IMR-90 (cell line): ENCODE measurements at places on chromosomes 1 and 21. TPM values are rescaled to one million over a fixed set of nuclear protein-coding genes. Genes with fewer than 3 reads are reported as not detected.

The CBR1 gene
- total RNA-seq: 110 and 222 TPM in 2 replicates

The MARK1 gene
- not detected in 2 replicates for total RNA-seq

The CLCA4 gene
- total RNA-seq: not detected in 2 replicates

The EFNA3 gene
- 0.56 and 0.72 TPM in 2 replicates for total RNA-seq

The SCAF4 gene
- total RNA-seq: 2.7 and 5.0 TPM in 2 replicates

The PLEKHN1 gene
- total RNA-seq: 0.28 and 0.54 TPM in 2 replicates

The PKN2 gene
- 22.2 and 40.8 TPM in 2 replicates for total RNA-seq

The GRIK3 gene
- not detected in 2 replicates for total RNA-seq

The HYI gene
- total RNA-seq: 21.5 and 25.0 TPM in 2 replicates

GRCh38 chr1:104804147-104804546 is 1054.4 kb downstream of the AMY1C start:
- H3K27ac ChIP-seq: no peak overlapping the region
- no peaks in the 10 kb centered on the region for H3K36me3 ChIP-seq
- H3K27me3 ChIP-seq: no peaks in the 10 kb centered on the region
- H3K4me1 ChIP-seq: no peaks in the 10 kb centered on the region

GRCh38 chr1:74426208-74426937 is 86.0 kb downstream of the LRRC53 start:
- no peaks in the 10 kb centered on the region for H3K36me3 ChIP-seq
- H3K4me3 ChIP-seq: peak overlapping the region; percentile 29; the same call in 1 of the 2 replicates
- H3K27me3 ChIP-seq: no peaks in the 10 kb centered on the region
- peaks cover 14% of the 10 kb centered on the region; the same call in 1 of the 2 replicates for H3K4me1 ChIP-seq
- DNase-seq: peak; percentile 17

DNA sequence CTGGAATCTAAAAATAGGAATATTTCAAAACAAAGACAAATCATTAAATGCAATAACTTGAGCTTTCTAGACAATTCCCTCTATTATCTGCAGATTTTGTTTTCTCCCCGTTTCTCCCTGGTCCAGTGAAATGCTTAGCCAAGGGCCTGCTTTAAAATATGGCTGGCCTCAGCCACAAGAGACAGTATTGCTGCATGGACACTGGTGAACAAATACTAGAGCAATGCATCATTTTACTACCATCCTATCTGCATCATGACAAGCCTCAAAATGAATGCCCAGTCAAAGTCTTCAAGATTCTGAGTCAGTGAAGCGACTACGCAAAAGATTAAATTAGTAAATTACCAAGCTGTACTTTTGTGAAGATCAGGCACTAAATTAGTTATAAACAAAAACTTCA is 80.5 kb downstream of the ENAH start:
- no peaks in the 10 kb centered on the region for H3K36me3 ChIP-seq
- no peak overlapping the region for H3K4me3 ChIP-seq
- H3K4me1 ChIP-seq: peaks cover 1% of the 10 kb centered on the region; the same call in 1 of the 2 replicates
- peak; percentile 49 for DNase-seq
- no peak overlapping the region for H3K27ac ChIP-seq

DNA sequence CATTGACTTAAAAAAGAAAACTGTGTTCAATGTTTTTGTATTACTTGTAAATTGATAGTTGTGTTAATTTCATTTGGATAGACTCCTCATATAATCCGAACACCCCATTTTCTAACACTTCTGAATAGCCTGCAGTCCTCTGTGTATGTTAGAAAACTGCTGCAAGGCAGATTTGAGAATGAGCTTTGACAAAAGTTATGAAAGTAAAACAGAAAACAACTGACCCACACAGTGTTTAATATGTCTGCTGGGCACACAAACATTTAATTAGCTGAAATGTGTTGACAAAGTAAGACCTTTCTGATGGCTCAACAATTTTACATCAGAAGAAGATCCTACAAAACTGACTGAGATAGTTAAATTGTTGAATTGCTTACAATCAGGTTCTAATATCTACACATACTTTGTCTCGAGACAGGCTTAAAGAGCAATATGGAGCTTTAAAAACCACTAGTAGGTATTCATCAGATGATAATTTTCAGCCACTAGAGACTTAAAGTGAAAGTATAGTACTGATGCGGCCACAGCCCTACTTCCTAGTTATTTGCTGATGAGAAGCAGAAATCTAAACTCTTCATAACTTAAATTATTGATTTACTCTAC is 40.0 kb upstream of the PRMT6 start:
- no peak overlapping the region for H3K27ac ChIP-seq
- H3K4me3 ChIP-seq: no peak overlapping the region
- DNase-seq: no peak
- H3K4me1 ChIP-seq: no peaks in the 10 kb centered on the region

DNA sequence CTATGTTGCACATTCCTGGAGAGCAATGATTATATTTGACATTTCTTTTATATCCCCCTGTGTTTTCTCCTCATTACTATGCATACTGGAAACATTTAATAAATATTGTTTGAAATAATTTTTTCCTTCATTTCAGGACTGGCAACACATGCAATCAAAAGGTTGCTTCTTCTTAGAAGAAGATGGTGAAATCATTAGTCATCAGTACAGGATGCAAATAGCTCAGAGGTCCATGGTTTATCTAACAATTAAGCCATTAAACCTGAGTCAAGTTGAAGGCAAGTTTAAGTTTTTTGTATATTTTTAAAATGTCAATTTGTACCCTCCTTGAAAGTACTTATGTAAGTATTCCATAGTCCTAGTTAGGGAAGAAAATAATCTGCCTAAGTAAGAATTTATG is 22.5 kb downstream of the EFCAB7 start:
- no peaks in the 10 kb centered on the region for H3K4me1 ChIP-seq
- no peak overlapping the region for H3K4me3 ChIP-seq
- peak; percentile 71 for DNase-seq
- no peaks in the 10 kb centered on the region for H3K27me3 ChIP-seq
- H3K27ac ChIP-seq: no peak overlapping the region
- H3K36me3 ChIP-seq: no peaks in the 10 kb centered on the region

DNA sequence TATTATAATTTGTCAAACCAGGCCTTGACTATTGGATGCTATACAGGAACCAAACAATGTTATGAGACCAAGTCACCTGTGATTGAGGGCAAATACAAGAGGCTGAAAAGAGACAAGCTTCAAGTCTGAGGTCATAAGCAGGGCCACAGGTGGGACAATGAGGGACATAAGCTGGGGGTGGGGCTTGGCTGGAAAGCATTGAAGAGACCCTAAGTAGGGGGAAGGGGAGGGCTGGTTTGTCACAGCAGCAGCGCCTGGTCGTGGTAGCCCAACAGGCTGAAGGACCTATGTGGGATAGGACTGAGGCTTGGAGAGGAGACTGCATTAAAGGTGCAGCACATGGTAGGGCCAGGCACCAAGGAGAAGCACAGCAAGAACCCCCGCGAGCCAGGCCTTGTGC is 17.9 kb downstream of the HMGN2 start:
- no peak overlapping the region for H3K27ac ChIP-seq
- H3K4me3 ChIP-seq: no peak overlapping the region
- peaks cover 5% of the 10 kb centered on the region; the same call in 1 of the 2 replicates for H3K27me3 ChIP-seq
- no peaks in the 10 kb centered on the region for H3K4me1 ChIP-seq
- no peaks in the 10 kb centered on the region for H3K36me3 ChIP-seq

- no peaks in the 10 kb centered on the region for H3K36me3 ChIP-seq
- H3K4me1 ChIP-seq: no peaks in the 10 kb centered on the region
- H3K27ac ChIP-seq: no peak overlapping the region
- H3K27me3 ChIP-seq: no peaks in the 10 kb centered on the region
- no peak for DNase-seq
- H3K4me3 ChIP-seq: no peak overlapping the region
Observed at GRCh38 chr21:15297824-15298223, 233.0 kb upstream of the NRIP1 start.

GRCh38 chr1:245168086-245168485 is 13.3 kb downstream of the KIF26B start:
- H3K27ac ChIP-seq: no peak overlapping the region
- no peaks in the 10 kb centered on the region for H3K4me1 ChIP-seq
- no peaks in the 10 kb centered on the region for H3K27me3 ChIP-seq
- DNase-seq: no peak
- peaks cover 6% of the 10 kb centered on the region for H3K36me3 ChIP-seq
- H3K4me3 ChIP-seq: no peak overlapping the region

DNA sequence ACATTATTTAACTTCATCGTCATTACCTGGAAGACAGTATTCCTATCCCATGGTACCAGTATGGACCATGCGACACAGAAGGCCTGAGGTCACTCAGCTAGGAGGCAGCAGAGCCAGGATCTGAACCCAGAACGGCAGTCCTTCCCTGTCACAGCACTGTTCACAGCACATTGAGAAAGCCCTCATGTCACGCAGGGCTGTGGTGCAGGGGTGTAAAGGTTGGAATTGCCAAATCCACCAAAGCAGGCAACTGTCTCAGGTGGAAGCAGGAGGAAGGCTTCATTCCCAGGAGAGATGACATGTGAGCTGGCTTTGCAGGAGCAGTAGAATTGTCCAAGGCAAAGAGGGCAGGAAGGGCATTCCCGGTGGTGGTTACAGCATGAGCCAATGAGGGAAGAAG is 9.9 kb upstream of the TTC22 start:
- H3K27me3 ChIP-seq: peaks cover 39% of the 10 kb centered on the region
- H3K36me3 ChIP-seq: no peaks in the 10 kb centered on the region
- no peak for DNase-seq
- H3K4me3 ChIP-seq: no peak overlapping the region

GRCh38 chr1:163231385-163231784 is 28.7 kb upstream of the RGS5 start:
- no peak overlapping the region for H3K27ac ChIP-seq
- no peaks in the 10 kb centered on the region for H3K27me3 ChIP-seq
- peak; percentile 75 for DNase-seq

DNA sequence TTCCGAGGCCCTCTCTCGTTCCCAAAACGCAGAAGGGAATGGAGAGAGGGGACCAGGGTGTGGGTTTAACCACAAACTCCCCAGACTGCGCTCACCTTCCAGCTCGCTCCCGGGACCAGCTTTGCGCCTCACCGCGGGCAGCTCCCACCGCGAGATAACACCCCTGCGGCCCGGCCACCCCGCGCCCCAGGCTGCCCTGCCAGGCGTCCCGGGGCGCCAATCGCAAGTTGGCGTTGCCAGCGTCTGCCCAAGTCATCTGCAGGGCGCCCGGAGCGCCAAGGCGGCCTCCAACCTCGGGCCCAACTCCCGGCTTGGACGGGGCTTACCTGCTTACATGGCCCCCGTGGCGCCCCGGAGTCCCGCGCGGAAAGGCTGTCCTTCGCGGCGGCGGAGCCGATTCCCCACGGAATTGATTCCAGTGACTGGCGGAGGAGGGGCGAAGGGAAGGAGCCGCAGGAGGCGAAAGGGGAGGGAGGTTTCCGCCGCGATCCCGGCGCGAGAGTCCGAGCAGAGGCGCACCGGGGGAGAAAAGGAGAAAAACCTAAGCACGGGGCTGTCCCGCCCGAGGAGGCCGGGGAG is 456 bp downstream of the PTPN14 start:
- no peak for DNase-seq
- H3K36me3 ChIP-seq: peaks cover 2% of the 10 kb centered on the region
- H3K27me3 ChIP-seq: no peaks in the 10 kb centered on the region
- peak overlapping the region; percentile 76 for H3K4me3 ChIP-seq
- peaks cover 6% of the 10 kb centered on the region for H3K4me1 ChIP-seq
- peak overlapping the region; percentile 96 for H3K27ac ChIP-seq

- no peak overlapping the region for H3K4me3 ChIP-seq
- no peak overlapping the region for H3K27ac ChIP-seq
- no peak for DNase-seq
- no peaks in the 10 kb centered on the region for H3K36me3 ChIP-seq
Observed at GRCh38 chr1:208174200-208174599, 70.0 kb downstream of the PLXNA2 start.

DNA sequence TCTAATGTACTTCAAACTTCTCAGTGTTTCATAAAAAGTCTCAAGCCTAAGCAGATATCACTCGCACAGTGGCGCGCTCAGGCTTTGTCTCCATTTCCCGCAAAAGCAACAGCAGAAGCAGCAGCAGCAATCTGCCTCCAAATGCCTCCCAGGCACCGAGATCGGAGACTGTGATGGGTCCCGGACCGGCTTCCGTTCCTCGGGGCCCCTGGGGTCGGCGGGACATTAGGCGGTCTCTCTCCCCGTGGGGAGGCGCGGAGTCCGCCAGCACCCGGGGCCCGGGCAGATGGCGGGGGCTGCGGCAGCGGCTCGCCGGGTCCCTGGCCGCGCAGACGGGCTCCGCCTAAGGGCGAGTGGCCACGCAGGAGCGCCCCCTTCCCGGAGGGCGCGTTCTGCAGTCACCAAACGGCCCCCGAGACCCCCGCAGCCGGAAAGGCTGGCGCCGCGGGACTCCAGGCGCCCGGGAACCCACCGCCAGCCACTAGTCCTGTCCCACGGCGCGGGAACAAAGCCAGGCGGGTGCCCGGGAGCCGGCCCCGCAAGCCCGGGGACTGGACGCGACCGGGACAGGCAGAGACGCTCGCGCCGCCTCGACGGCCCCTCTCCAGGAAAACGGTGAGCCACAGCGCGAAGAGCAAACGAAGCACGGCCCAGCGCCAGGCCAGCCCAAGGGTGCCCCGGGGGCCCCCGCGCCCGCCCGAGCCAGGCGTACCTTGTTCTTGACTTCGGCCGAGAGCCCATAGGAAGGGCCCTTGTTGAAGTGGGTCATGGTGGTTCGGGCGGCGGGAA is 590 bp downstream of the CNN3 start:
- DNase-seq: peak; percentile 53
- H3K27ac ChIP-seq: peak overlapping the region; percentile 93
- peak overlapping the region; percentile 63 for H3K4me3 ChIP-seq
- H3K27me3 ChIP-seq: no peaks in the 10 kb centered on the region

DNA sequence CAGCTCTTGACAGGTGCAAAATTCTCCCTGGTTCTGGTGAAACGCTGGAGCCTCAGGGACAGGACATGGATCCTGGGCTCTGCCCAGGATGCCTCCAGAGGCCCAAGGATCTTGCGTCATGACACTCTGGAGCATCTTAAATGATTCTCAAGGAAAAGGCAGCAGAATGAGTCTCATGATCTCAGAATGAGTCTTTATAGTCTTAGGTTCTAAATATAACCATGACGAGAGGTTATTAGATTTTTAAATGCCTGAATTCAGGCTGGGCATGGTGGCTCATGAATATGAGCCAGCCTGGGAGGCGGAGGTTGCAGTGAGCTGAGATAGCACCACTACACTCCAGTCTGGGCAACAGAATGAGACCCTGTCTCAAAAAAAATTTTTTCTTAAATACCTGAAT is 55.5 kb downstream of the ECE1 start:
- peaks cover 56% of the 10 kb centered on the region for H3K36me3 ChIP-seq
- peak; percentile 83 for DNase-seq
- H3K4me3 ChIP-seq: no peak overlapping the region
- no peaks in the 10 kb centered on the region for H3K27me3 ChIP-seq

GRCh38 chr1:22750685-22751051 is 40.0 kb downstream of the EPHB2 start:
- H3K36me3 ChIP-seq: no peaks in the 10 kb centered on the region
- no peak for DNase-seq
- no peak overlapping the region for H3K27ac ChIP-seq
- H3K4me1 ChIP-seq: peaks cover 50% of the 10 kb centered on the region
- H3K4me3 ChIP-seq: no peak overlapping the region

GRCh38 chr1:217542837-217543236 is 88.1 kb downstream of the GPATCH2 start:
- no peak for DNase-seq
- no peak overlapping the region for H3K4me3 ChIP-seq
- no peaks in the 10 kb centered on the region for H3K27me3 ChIP-seq
- peaks cover 2% of the 10 kb centered on the region for H3K36me3 ChIP-seq
- no peak overlapping the region for H3K27ac ChIP-seq
- H3K4me1 ChIP-seq: no peaks in the 10 kb centered on the region
